GM19239 (cell line): ENCODE measurements at places on chromosomes 11 and 22.

GRCh38 chr22:50220603-50221409 lies 20.0 kb downstream of the SELENOO start:
- DNase-seq = no peak

GRCh38 chr11:45336136-45336535 lies 50.0 kb upstream of the SYT13 start:
- DNase-seq = no peak

DNA sequence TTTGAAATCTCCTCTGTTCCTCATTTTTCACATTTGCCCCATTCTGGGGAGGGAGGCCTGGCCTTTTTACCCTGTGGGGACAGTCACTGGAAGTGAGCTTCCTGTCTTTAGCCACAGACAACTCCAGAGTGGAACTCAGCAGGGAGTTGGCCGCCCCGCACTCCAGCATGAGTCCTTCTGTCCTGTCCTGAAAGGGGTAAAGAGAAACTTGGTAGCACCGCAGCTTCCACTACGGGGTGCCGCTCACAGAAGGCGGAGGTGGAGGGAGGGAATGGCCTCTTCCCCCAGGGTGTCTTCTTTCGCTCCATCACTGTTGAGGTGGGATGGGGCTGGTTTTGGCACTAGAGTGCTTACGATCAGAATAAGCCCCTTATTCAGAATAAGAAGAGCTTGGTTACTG lies 132.2 kb downstream of the ST3GAL4 start:
- no peak for DNase-seq

DNA sequence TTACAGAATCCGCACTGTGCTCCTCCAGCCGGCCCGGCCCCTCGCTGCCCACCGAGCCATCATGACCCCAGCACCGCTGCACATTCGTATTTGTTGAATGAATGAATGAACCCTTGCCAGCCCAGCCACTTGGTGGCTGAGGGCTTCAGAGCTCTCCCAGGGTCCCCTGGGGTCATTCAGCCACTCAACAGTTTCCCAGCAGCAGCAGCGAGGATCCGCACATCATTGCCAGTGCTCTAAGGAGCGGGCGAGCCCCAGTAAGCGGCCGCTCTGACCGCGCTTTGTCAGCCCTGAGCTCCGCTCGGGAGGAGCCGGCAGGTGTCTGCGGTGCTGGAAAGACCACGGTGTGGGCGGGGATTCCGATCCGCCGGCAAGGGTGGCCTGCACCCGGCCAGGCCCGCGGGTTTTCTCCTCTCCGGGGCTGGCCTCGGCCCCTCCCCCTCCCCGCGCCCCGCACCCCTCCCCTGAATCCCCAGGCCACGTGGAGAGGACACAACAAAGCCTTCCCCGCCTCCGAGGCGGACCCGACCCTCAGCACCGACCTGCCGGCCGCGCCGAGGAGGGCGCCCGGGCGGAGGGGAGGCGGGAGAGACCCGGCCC lies 563 bp downstream of the BID start:
- DNase-seq = peak; percentile 69

- no peak for DNase-seq
These were observed 4.0 kb downstream of the FXYD6 start for GRCh38 chr11:117872420-117872961.

GRCh38 chr11:126054408-126054807 lies 8.3 kb downstream of the CDON start:
- no peak for DNase-seq
